ENCODE measurements at places on chromosomes 6 and 20.

DNA sequence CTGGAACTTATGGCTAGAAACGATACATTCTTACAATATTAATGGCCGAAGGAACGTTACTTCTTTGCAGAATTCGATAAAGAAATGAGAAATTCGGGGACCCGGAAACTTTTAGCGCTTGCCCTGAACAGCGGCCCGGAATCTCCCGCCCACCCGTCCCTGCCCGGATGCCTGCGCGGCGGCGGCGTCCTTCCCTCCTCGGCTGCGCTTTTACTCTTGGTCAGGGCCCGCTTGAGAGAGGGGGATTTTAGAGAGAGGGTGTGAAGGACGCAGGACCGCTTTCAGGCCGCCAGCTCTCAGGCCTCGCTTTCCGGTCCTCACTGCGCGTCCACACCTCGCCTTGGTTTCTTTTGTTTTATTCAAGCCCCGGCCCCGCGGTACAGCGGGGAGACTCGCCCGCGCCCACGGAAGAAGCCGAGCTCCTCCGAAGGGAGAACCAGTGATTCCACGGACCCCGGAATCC is 243.7 kb downstream of the ARID1B start:
- DNase-seq = peak; percentile 46

- DNase-seq = peak; percentile 24
Observed at GRCh38 chr20:33732166-33732970, 572 bp downstream of the ZNF341 start.

GRCh38 chr6:80249897-80250296 is 143.4 kb downstream of the BCKDHB start:
- no peak for DNase-seq

- DNase-seq = no peak
Observed at GRCh38 chr6:32105433-32105832, 3.7 kb downstream of the TNXB start.

GRCh38 chr6:136696783-136697364 is 95.4 kb downstream of the MAP3K5 start:
- no peak for DNase-seq

DNA sequence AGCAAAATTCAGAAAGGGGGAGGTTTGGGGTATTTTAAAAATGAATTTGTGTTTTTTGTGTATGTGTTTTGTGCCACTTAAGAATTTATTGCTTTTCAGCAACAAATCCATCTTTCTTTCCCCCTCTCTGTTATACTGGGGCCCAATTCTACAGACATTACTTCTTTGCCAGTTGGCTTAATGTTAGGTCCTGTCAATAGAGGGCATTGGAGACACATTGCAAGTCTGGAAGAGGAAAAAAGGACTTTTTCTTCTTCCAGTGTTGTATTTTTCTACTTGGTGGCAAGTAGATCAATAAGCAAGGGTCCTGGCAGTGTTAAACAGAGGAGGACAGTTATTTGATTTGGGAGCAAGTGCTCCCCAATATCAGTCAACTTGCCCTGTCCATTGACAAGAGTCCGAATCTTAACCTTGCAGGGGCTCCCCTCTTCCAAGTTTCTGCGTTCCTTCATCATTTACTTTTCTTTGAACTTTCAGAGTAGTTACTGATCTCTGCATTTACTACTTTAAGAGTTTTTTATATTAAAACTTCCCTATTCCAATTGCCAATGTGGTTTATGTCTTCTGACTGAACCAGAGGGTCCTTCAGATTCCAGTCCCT is 23.4 kb downstream of the SCML4 start:
- DNase-seq = no peak

GRCh38 chr6:48535582-48536009 is 424.6 kb upstream of the PTCHD4 start:
- DNase-seq = peak; percentile 11

GRCh38 chr6:130922922-130923321 is 95.7 kb downstream of the SMLR1 start:
- no peak for DNase-seq

DNA sequence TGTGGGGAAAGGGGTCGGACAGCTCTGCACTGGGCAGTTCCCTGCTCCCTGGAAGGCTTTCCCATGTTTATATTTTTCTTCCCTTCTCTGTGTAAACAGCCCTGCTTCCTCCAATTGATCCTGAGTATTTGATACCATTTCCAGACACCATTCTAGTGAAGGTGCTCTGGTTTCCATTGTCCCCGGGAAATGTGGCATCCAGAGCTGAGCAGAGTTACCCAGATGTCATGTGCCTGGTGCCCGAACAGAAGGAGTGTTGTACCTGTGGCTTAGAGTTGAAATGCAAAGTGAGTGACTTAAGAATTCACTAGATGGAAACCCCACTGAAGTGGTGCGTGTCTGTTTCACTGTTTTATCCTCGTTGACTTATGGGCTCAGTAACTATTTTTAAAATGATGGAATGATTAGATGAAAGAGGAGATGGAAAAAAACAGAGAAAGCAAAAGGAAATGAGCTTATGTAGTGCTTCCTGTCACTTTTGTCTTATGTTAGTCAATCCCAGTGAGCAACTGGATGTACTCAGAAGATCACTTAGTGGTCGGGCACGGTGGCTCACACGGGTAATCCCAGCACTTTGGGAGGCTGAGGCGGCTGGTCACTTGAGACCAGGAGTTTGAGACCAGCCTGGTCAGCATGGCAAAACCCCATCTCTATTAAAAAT is 83.8 kb downstream of the SASH1 start:
- DNase-seq = no peak

GRCh38 chr6:149108038-149108748 is 209.3 kb upstream of the TAB2 start:
- no peak for DNase-seq

- DNase-seq = no peak
Observed at GRCh38 chr6:113291751-113292445, 565.2 kb upstream of the MARCKS start.

DNA sequence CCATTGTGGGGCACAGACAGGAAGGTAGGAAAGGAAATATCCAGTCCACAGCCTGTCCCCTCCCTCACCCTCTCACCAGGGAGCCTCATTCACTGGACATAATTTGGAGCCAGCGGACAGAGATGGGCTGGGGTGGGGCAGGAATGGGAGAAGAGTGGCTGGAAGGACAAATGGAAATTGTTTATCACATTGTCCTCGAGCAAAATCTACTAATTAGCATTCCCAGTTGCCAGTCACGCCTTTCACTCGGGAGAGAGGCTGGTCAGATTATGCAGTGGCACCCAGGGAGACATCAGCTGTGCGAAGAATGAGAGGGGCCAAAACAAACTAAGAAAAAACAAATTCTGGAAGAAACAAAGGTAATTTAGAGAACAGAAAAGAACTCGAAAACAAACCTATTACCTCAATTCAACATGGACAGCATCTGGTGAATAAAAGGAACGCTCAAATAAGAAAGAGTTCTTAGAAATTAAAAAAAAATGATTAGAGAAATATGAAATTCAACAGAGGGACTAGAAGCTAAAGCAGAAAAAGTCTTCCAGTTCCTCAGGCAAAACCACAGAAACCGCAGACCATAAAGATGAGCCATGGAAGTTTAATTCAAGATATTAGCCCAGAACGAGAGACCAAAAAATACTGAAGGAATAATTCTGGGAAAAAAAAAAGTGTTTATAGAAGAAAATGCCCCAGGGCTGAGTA is 108.5 kb upstream of the RALGAPA2 start:
- no peak for DNase-seq

- no peak for DNase-seq
Observed at GRCh38 chr20:45344168-45344860, 3.9 kb downstream of the SDC4 start.

GRCh38 chr6:31225735-31226134 is 46.2 kb downstream of the HLA-C start:
- DNase-seq = no peak

DNA sequence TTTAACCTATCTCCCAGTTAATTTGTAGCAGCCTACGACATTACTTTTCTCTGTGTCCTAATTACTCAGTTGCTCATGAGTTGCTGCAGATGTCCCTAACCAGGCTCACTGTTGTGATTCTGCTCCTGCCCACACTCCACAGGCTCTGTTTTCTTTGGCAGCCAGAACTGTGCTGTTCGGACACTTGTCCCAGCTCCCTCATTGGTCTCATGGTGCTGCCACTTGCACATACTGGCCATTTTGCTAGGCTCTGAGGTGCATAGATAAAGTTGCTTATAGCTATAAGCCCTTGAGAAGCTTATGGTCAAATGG is 55.0 kb downstream of the NOX3 start:
- DNase-seq = no peak

DNA sequence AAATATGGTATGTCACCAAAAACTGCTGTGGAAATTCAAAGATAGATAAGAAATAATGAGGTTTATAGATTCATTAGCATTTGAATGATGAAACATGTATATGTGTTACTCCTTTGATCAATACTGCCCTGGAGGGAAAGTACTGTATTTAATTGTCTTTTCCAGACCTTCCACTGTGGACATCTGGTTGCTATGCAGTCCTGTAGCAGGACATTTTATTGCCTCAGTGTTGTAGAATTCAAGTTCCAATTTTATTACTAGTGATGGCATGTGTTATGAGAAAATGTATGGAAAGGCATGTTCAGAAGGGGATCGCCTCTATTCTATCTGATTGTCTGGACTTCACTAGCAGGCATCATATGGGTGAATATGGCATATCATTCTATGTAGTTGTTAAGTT is 391.0 kb downstream of the TFAP2B start:
- no peak for DNase-seq

GRCh38 chr6:152368751-152369624 is 268.2 kb downstream of the SYNE1 start:
- no peak for DNase-seq

DNA sequence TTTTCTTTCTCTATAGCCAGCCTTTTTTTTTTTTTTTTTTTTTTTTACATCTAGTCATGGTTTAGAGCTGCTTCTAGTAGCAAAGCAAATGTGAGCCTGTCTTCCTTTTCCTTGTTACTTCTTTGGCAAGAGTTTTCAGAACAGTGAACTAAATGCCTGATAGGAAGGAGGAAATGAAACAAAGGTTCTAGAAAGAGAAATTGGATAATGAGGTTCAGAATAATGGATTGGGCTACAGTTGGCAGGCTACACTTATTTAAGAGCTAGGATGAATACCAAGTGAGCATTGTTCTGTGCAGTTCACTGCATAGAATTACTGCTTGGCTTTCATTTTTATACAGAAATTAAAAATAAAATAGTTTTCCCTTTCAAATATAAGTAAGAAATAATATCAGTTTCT is 78.6 kb downstream of the HIVEP1 start:
- DNase-seq = no peak

- no peak for DNase-seq
Observed at GRCh38 chr20:14341801-14342200, 4.4 kb upstream of the FLRT3 start.

- no peak for DNase-seq
Observed at GRCh38 chr20:19868441-19868840, 110.4 kb downstream of the RIN2 start.

DNA sequence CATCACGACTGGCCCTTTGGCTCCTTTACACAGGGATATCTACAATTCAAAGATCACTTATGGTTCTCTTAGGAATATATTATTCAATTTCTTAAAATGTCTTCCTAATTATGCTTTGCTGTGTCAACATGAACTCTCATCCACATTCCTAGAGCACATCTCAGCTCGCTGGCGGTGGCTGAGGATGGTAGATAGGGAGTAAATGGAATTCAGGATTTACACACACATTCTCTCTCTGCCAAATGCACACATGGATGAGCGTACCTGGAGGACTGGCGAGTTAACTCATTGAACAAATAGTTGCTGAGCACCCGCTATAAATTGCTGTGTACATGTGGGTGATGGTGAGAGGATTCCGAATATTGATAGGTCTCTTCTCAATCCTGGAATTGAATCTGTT is 4.8 kb upstream of the MRPS10 start:
- DNase-seq = no peak

GRCh38 chr20:58941471-58941870 is 39.6 kb upstream of the NELFCD start:
- DNase-seq = no peak

- DNase-seq = no peak
Observed at GRCh38 chr6:25542984-25543910, 108.8 kb upstream of the SCGN start.

GRCh38 chr6:129050086-129050485 is 167.1 kb downstream of the LAMA2 start:
- peak; percentile 24 for DNase-seq

- no peak for DNase-seq
Observed at GRCh38 chr20:61118429-61119224, 133.4 kb upstream of the CDH4 start.

- DNase-seq = no peak
Observed at GRCh38 chr20:50284811-50285375, 94.3 kb downstream of the CEBPB start.

DNA sequence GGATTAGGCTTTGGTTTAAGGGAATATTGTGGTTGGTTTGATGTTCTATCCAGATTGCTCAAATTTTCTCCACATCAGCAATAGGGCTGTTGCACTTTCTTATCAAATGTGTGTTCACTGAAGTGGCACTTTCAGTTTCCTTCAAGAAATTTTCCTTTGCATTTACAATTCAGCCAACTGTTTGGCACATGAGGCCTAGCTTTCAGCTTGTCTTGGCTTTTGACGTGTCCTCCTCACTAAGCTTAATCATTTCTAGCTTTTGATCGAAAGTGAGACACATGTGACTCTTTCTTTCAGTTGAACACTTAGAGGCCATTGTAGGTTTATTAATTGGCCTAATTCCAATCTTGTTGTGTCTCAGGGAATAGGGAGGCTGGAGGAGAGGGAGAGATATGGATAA is 104.8 kb downstream of the FLRT3 start:
- DNase-seq = no peak

DNA sequence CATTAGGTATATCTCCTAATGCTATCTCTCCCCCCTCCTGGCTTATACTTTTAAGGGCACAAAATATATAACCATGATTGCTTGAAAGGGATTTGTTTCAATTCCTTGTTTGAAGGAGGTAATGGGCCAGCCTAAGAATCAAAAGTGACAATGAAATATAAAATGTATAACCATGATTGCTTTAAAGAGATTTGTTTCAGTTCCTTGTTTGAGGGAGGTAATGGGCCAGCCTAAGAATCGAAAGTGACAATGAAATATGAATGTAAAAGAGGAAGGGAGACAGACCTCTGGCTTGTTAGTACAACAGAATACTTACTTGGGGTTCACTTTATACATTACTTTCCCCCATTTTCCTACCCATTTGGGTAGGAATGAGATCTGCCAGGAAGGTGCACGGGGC is 55.5 kb downstream of the FOXC1 start:
- no peak for DNase-seq

DNA sequence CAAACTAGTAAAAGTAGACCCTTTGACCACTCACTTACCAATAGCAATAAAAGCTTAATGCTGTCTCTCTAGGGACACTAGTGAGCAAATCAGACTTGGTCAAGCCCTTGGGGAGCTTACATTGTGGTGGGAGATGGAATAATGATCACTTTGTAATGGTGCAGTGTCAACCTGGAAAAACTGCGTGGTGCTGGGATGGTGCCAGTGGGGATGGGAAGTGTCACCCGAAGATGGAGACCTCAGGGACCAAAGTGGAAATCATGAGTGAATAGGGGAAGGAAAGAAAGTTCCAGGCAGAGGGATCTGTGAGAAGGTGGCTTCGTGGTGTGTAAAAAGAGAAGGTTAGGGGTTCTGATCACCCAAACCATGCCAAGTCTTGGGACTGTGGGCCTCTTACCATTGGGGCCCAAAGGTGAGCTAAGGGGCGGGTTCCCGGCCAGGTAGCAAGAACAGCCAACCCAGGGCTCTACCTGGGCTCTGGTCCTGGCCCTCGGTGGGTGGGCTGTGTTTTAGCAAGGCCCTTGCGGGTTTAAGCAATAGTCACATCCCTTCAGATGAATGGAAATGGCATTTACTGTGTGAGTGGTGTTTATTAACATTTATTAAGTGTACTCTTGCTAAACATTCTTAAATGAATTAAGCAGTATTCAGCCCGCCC is 15.5 kb downstream of the DYNLRB1 start:
- DNase-seq = no peak
